ENCODE measurements at places on chromosomes 6 and 20.

- no peak for DNase-seq
These were observed 2.4 kb upstream of the ZFP64 start for GRCh38 chr20:52193886-52194545.

- DNase-seq, result no peak
These were observed 371.7 kb upstream of the RUNX2 start for GRCh38 chr6:44956396-44956795.

GRCh38 chr6:37868447-37868825 is 48.9 kb downstream of the ZFAND3 start:
- DNase-seq, result no peak

DNA sequence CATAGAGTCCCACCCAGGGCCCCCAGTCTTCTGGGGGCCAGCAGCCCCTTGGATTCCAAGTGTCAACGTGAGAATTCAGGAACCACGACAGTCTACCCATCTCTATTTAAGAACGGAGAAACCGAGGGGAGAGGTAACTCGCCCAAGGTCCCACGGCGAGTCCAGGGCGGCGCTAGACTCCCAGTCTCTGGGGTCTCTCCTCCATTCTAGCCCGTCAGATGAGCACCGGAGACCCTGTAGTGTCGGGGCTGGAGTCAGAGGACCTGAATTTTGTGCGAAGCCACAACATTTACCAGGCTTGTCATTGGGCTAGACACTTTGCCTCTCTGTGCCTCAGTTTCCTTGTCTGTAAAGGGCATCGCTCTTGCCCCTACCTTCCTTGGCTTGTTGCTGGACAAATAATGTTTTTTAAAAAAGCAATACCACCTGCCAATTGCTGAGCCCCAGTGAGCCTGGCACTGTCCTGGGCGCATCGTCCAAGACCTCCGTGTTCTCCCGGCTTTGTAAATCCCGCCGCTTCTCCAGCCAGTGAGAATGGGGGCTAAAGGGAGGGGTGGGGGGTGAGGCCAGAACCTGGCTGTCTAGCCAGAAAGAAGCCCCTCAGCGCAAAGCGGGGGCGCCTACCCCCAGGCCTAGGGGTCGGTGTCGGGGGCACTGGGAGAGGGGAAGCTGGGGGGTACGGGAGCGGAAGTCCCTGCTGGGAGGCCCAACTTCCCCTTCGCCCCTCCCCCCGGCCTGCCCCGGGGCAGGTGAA is 91.7 kb downstream of the NCR2 start:
- no peak for DNase-seq

DNA sequence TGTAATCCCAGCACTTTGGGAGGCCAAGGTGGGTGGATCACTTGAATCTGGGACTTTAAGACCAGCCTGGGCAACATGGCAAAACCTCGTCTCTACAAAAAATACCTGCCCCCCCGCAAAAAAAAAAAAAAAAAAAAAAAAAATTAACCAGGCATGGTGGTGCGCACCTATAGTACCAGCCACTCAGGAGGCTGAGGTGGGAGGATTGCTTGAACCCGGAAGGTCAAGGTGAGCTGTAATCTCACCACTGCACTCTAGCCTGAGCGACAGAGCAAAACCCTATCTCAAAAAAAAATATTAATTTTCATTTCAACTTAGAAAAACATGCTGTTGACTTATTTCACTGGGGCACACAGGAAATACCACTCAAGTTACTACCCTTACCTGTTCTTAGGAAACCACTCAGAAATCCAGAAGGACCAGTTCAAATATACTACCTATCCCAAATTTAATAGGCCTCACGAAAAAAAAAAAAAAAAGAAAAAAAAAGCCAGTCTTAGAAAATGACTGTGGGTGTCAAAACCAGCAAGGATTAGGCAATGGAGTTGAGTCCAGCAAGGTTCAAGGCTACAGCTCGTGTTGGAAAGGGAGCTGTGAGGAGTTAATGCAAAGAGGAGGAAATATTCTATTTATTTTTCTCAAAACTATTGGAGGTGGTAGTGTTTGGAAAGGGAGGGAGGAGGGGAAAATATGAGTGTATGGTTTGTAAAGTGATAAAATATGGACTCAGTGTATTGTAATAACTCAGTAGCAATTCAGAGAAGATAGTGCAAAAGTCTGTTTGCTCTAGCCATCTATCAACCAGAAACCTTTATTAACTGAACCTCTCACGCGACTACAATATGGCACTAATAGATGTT is 33.9 kb upstream of the PIM1 start:
- no peak for DNase-seq

DNA sequence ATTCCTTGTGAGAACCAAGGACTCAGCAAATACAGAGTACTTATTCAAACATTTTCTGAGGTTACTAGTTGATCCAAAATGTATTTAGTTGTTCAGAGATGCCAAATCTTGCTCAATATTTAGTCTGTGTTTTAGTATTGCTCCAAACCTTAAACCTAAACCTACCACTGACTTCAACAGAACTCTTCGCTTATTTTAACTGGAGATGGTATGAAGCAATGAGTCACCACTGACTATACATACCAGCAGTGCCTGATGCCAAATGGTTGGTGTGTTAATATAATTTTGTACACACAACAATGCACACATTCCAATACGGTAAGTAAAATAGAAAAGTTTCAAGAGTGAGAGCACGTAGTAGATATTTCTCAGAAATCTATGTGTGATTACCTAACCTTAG is 1.9 kb upstream of the SPTLC3 start:
- DNase-seq, result no peak

DNA sequence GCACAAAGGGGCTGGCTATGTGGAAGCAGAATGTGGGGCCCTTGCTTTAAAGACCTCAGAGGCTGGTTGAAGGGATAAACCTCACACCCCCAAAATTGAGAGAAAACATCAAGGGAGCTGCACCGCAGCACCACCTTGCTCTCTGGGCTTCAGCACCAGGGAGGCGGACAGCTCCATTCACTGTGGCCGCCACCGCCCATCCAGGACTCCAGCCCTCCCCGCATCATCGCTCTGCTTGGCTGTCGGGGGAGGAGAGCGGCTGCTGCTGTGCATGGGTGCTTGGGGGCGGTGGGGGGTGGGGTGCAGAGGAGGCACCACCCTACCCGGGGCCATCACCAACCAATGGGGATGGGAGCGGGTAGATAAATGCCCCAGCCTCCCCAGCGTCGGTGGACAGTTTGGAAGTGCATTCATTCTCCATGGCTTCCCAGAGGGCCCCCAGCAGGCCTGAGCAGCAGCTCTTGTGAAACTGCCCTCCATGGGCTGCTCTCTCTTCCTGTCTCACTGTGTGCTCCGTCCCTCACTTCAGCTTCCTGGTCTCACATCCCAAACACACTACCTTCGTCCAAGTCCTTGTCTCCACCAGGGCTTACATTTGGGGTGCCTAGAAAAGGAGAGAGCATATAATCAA is 75.7 kb upstream of the BHLHE23 start:
- peak; percentile 57 for DNase-seq

- no peak for DNase-seq
These were observed 49.9 kb downstream of the PTPN1 start for GRCh38 chr20:50559856-50560638.

- DNase-seq, result no peak
These were observed 7.0 kb downstream of the SYNJ2 start for GRCh38 chr6:157988700-157989063.

DNA sequence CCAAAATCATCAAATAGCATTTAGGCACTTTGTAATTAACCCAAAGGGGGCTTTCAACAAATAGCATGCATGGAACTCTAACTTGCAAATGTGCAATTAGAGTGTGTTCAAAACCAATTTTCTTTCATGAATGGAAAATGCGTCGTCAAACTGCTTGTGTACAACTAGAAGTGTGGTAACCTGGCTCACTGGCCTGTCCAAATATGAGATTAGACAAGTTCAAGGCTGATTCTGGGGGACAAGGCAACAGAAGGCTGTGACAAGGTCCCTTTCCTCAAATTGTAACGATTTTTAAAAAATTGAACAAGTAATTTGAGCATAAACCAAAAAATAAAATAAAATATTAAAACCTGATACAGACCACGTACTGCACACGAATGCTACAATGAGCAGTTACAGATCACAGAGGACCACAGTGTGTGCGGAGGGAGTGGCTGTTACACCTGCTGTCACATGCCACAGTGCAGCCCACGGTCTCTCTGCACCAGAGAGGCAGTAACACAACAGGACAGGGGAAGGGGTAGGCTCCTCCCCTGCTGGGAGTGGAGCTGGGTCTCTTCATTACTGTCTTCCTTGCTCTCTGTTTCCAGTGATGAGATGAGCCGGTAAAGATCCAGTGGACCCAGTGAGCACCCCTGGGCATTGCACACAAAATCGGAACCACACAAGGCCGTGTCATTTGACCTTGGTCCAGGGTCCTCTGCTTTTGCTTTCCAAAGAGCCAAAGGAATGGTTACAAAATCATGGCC is 252.2 kb upstream of the PDE10A start:
- no peak for DNase-seq

DNA sequence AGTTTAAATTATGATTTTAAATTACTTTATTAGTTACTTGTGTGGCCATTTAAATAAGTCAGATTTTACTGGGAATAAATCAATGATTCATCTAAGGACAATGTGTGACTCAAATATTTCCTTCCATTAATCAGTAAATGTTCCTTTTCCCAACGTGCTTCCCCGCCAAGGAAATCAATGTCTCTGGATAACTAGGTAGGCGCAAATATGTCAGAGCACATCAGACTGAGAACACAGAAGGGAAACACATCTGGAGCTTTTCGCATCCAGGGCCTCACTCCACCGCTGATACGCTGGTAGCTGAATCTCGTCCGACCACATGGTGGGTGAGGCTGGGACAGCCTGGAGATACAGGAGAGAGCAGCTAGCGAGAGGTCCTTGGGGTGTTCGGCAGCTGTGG is 56.4 kb upstream of the RPS6KA2 start:
- no peak for DNase-seq

DNA sequence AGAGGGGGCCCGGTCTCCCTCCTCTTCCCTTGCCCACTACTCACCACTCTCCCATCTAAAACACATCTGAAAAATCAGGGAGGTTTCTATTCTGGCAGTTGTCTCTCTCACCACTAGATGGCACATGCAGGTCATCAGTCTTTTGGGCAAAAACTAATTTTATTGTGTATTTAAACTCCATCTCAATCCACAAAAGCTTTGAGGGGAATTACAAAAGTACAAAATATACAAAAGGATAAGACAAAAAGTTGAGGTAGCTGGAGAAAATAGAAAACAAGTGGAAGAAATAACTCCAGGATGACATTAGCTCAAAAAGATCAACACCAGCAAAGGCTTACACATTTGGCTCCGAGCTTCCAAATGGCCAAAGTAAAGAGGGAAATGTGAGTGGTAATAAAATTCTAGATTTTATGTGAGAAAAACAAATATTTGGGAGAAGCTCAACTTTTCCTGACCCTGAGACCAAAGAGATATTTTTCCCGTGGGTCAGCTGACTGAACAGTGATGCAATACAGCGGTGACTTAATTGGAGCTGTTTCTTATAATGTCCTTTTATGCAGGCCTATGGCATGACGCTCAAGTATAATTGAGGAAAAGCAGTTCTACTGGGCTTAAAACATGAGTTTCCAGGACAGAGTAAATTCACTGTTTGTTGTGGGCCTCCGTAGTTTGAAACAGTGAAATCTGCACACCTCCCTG is 79.8 kb upstream of the CHD6 start:
- peak; percentile 23 for DNase-seq

DNA sequence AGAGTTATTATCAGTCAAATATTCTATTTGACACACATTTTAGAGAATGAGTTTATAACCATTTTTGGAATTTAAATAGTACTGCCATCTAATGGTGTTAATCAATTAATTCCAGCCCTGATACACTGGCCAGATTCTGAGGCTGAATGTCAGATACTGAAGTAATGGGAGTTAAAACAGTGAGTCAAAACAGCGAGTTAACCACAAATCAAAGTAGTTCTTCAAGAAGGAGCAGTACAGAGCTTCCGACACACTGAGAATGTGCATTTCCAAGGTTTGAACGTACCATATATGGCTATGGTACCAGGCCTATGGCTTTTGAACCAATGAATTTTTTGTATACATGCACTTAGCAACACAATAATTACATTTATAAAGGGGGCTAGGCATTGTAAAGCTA is 11.3 kb upstream of the CEP43 start:
- DNase-seq, result no peak

DNA sequence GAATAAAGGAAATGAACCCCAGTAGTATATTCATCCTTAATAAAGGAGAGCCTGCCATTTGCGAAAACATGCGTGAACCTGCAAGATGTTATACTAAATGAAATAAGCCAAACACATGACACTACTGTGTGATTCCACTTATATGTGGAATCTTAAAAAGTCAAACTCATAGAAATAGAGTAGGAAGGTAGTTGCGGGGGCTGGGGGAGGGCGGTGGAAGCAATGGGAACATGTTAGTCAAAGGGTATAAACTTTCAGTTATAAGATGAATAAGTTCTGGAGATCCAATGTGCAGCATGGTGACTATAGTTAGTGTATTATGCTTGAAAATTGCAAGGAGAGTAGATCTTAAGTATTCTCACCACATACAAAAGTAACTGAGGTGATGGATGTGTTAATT is 72.9 kb downstream of the ANKRD6 start:
- DNase-seq, result no peak

- no peak for DNase-seq
These were observed 23.5 kb downstream of the EIF2S2 start for GRCh38 chr20:34088305-34089174.
